ENCODE measurements at places on chromosomes 6 and 20.

- DNase-seq = no peak
Observed at GRCh38 chr6:163383912-163384311, 30.6 kb upstream of the QKI start.

DNA sequence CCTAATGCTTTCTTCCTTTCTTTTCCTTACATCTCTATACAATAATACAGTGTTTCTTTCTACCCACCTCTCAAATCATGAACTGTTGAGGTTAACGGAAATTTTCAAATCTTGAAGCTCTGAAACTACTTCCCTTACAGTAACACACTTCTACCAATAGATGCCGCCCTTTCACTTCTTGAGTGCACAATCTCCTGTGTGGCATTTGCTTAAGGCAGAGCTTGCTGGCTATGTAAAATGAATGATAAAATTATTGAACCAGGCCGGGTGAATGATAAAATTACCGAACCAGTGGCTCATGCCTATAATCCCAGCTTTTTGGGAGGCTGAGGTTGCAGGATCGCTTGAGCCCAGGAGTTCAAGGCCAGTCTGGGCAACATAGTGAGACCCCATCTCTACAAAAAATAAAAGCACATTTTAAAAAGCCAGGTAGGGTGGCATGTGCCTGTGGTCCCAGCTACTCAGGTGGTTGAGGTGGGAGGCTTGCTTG, 56.8 kb downstream of the KCNS1 start:
- DNase-seq = peak; percentile 70

GRCh38 chr6:43939281-43940070, 169.5 kb downstream of the VEGFA start:
- DNase-seq = peak; percentile 50

DNA sequence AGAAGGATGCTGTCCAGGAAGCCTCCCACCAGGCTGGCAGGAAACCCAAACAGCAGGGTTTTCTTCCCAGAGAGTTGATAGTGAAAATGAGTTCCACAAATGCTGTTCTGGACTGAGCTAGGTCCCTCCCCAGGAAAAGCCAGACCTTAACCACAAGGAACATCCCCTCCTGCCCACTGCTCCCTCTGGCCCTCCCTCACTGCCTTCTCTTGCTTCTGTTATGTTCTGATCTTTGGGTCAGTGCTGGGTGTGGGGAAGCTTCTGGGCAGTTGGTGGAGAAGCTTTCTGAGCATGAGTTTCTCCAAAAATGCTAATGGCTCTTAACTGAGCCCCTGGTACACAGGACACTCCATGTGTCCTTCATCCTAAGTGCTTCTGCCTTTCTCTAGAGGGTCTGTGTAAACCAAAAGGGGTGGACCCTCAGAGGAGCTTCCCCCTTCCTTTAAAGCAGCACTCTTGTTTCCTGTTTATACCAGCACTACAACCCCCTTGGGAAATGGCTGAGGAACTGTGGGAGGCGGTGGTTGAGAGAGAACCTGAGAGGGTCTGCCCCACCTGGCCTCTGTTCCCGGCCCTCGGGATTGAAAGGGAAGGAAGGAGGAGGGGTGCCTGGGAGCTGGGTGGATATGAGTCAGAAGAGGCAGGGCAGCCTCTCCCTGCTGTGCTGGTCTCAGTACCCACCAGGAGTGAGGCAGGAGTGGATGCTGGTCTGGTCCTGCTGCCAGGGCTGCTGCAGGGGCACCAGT, 42.0 kb downstream of the CDS2 start:
- peak; percentile 62 for DNase-seq

- DNase-seq = peak; percentile 98
Observed at GRCh38 chr6:32952817-32953739, at the start of gene HLA-DMA. HLA-DMA (minus strand) TSS chr6:32953097; CDS start chr6:32953036, 61 bp downstream.

- peak; percentile 100 for DNase-seq
Observed at GRCh38 chr6:30721198-30722024, 1.3 kb downstream of the TUBB start.
